ENCODE measurements at places on chromosomes 2 and 18. TPM values are rescaled to one million over a fixed set of nuclear protein-coding genes. Genes with fewer than 3 reads are reported as not detected.

DNA sequence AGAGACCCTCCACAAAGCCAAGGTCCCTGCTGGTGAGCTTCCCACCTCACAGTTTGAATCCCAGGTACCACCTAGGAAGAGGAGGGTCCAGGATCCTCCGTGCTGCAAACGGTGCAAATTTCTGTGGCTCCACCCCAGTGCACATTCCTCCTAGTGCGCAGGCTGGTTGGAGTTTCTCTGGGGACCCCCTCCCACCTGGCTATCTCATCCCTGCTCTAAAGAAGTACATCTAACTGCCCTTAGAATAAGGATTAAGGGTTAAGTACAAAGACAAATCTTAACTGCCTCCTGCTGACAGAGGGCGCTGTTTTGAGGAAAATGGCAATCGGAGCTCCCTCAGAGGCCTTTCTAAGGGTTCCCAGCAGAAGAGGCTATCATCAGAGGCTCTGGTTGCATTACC is 109.6 kb upstream of the FSIP2 start:
- no peak for ATAC-seq

GRCh38 chr2:233700028-233700635 is 7.4 kb downstream of the UGT1A6 start:
- peak; percentile 57 for ATAC-seq

DNA sequence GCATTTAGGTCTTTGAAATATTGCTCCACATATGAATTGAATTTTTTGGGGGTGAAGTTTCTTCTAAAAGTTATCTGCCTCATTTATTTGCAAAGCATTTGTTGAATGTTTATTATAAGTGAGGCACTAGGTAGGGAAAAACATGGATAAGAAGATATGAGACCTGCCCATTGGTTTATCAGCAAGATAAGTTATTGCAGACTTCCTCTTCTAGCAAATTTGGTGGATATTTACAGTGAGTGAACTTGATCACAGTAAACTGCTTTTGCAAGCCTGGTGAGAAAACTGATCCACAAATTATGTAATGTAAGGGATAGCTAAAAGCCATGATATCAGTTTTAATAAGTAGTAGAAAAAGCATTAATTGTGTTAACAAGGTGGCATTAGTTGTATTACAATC is 364.8 kb downstream of the SOCS6 start:
- no peak for ATAC-seq

The RAB6C gene
- not detected for total RNA-seq

- ATAC-seq: no peak
These were observed 37.5 kb upstream of the PTH2R start for GRCh38 chr2:208369091-208369490.

The EIF4E2 gene
- total RNA-seq: 55.7 TPM

DNA sequence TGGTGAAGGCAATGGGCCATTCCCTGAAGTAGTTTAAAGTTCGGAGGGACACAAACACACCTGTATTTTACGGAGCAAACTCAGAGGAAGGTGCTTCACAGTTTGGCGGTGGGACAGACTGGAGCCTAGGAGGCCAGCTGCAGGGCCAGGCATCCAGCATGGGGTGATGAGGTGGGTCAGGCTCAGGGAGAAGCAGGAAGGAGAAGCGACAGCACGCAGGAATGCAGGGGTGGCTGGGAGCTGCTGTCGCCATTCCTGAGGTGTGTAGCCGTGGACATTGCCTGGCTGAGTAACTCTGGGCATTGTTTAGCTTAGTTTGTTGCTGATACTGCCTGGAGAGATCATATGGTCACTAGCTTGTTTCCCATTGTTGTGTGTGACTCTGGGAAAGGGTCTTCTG is 35.8 kb upstream of the METTL21A start:
- ATAC-seq: no peak

The PRSS56 gene
- total RNA-seq: not detected

DNA sequence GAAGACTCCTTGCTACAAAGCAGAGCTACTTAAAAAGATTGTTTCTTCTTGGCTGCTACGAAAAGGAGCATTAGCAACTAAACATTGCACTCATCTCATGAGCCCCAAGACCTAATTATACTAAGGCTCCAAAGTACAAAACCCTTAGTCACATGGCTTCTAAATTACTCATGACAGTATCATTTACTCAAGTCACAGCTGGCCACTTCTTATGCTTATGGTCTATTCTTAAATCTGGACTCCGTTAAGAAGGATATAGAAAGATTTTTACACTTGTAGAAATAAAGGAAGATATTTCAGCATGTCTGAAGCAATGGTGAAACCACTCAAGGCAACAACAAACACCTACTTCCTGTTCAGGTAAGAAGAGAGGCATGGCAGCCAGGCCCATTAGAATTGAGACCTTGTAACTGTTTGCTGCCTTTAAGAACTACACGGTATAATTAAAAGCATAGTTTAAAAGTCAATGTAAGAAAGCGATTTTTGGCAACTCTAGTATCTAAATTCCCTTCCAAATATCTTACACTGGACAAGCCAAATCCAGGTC is 12.7 kb downstream of the ANKRD44 start:
- peak; percentile 42 for ATAC-seq
